ENCODE measurements at places on chromosomes 1 and 21. TPM values are rescaled to one million over a fixed set of nuclear protein-coding genes. Genes with fewer than 3 reads are reported as not detected.

Gene C1orf87
- total RNA-seq: not detected

Gene SELL
- 4.7 TPM for total RNA-seq

- DNase-seq: no peak
These were observed 18.9 kb downstream of the SLC27A3 start for GRCh38 chr1:153793973-153794615.

Gene ADCY10
- 0.21 TPM for total RNA-seq

DNA sequence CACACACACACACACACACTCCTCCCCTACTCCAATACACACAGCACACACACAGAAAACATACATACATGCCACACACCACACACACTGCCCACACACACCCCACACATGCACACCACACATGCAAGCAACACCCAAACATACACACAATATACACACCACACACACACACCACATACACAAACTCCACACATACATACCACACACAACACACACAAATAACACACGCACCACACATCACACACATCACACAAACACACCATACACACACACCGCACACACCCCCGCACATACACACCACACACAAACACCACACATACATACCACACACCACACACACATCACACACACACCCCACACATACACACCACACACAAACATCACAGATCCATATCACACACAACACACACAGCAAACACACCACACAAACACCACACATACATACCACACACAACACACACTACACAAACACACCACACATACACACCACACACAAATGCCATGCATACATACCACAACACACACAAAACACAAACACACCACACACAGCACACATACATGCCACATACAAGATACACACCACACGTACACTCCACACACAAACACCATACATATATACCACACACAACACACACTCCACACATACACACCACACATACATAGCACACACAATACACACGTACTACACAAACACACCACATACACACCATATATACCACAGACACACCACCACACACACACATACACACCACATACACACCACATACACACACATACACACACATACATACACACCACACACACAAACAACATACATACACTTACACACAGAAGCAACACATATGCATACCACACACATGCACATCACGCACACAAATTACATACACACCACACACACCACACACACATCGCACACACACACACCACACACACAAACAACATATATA is 932 bp upstream of the RAB7B start:
- no peak for DNase-seq

Gene EIF4G3
- 38.2 TPM for total RNA-seq

DNA sequence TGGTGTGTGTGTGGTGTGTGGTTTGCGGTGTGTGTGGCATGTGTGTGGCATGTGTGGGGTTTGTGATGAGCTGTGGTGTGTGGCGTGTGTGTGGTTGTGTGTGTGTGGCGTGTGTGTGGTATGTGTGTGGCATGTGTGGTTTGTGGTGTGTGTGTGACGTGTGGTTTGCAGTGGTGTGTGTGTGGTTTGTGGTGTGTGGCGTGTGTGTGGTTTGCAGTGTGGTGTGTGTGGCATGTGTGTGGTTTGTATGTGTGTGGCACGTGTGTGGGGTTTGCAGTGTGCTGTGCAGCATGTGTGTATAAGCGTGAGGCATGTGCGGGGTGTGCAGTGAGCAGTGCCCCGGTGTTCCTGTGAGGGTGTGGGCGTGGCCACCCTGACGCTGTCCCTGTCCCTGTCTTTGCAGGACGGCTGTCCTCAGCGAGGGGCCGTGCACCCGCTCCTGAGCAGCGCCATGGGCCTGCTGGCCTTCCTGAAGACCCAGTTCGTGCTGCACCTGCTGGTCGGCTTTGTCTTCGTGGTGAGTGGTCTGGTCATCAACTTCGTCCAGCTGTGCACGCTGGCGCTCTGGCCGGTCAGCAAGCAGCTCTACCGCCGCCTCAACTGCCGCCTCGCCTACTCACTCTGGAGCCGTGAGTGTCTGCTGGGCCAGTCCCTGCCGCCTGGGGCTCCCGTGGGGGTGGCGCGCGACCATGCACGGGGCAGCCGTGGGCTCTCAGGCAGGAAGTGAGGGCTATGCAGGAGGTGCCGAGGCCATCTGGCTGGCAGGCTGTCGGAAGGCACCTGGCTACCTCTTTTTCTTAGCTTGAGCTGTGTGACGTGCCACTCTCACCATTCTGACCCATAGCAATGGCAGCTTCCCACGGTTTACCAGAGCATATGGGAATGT is 52.6 kb upstream of the TRAPPC10 start:
- DNase-seq: no peak

DNA sequence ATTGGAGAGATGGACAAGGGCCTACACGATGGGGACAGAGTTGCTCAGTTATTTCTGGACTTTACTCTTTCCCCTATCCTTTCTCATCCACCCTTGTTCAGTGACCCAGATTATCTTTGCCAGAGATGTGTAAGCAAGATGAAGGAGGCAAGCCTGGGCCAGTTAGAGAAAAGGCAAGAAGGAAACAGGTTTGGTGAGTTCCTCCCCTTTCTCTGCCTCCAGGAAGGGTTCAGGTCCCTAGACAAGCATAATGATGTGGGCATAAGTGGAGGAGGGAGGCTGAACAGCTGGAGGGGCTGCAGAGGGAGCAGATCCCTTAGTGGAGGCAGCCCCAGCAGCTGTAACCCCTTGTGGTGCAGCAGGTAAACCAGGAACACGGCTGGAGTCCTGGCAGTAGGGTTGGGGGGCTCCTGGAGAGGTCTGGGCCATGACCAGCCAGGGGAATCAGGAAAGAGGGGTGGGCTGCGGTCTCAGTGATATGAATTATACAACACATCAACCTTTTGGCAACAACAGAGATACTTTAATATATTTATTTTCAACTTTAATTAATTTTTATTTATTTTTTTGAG is 9.2 kb upstream of the CDC42 start:
- no peak for DNase-seq

GRCh38 chr1:50415235-50416149 is 7.8 kb downstream of the DMRTA2 start:
- no peak for DNase-seq

DNA sequence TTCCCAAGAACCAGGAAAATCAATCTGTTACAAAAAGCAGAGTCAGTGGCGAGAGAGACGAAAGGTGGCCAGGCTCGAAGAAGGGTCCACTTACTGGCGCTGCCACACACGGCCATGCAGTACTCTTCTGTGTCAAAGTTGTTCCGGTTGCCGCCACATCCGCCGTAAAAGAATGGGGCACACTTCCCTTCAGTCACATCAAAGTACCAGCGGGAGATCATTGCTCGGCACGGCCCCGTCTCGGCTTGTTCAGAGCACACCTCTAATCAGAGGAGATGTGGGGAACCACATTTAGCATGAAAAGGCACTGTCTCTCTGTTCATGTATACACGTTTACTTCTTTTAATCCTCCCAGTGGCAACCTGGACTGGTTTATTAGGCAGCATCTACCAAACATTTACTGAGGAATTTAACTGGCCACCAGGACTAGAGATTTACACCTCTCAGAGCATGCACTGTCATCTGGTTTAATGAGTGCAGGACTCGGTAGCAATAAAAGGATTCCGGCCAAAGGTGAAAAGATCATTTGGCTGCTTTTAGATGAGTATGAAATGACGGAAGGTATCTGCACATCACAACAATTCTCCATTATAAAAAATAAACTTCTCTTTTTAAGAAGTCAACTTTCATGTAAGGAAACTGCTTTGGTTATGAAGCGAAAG is 170.5 kb downstream of the APP start:
- no peak for DNase-seq

GRCh38 chr1:157005965-157006364 is 39.6 kb downstream of the ARHGEF11 start:
- no peak for DNase-seq

Gene LORICRIN
- not detected for total RNA-seq

- no peak for DNase-seq
These were observed 26.5 kb upstream of the ARHGEF16 start for GRCh38 chr1:3427711-3428704.
